C1 segment of cervical spinal cord (tissue), 14 donors: ENCODE measurements at places on chromosomes 11 and 22.
A peak's percentile ranks its signal among the peaks of the same experiment; 100 is the strongest.

GRCh38 chr11:132586801-132587200, 945.5 kb downstream of the OPCML start:
- no peak for DNase-seq

DNA sequence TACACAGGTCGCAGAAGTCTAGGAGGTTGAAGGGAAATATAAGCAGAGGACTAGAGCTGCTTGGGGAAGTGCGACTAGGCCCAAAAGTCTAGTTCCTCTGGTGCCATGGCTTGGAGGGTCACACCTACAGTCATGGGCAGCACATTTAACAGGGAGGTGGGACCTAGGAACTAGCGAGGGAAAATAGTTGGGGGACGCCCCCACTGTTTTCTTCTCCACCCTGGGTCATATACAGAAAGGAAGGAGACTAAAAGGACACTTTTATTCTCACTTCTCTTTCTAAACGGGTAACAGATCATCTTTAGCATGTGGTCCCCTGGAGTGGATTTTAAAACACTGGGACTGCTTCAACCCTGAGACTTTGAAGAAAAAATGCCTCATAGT, 16.6 kb downstream of the APIP start:
- DNase-seq: no peak

DNA sequence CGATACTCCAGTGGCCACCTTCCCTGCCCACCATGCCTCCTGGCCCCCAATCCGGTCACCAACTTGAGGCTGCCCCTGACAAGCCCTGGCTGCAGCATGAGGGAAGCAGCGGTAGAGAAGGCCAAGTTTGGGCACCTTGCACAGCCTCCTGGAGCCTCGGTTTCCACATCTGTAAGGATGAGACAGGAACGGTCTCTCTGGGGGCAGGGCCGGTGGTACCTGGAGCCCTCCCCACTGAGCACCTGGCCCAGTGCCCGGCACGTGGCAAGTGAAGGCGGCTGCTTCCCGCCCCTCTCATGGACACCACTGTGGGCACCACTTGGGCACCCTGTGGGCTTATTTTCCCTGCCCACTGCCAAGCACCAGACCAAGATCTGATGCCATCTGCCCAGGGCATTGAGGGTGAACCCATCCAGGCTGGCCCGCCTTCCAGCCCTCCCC, 77.8 kb downstream of the CDKN1C start:
- no peak for DNase-seq

DNA sequence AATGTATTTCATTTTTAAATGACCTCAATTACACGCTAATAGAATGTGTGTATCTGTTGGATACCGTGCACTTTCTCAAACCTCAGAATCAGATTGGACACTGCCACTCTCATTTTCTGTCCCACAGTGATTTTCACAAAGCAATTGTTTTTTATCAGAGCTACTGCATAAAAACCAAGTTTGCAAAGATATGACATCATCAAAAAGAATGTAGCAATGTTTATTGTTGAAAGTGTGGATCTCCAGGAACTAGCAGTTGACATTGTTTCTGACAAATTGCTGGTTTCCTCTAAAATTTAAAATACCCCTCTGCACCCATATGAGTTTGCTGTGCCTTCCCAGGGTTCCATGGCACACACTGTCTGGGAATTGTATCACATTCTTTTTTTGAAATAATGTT, 362.7 kb upstream of the DDI1 start:
- no peak for DNase-seq

- no peak for DNase-seq
Observed at GRCh38 chr11:81331088-81331487, 1402.6 kb downstream of the FAM181B start.

DNA sequence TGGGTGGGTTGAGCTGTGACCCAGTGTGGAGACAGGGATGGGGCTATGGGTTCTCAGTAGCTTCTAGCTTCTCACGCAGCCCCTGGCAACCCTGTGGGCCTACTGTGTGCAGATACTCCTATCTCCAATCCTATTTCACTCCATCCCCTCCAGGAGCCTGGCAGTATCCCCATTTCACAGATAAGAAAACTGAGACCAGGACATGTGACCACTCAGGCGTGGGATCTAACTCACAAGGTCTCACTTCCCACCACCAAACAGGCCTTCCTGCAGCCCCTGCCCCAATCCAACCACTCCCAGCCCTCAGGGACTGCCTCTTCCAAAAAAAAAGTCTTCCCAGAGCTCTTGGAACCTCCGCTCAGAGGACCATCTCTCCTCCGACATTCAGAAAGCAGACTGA, 15.6 kb downstream of the ELFN2 start:
- DNase-seq: no peak

DNA sequence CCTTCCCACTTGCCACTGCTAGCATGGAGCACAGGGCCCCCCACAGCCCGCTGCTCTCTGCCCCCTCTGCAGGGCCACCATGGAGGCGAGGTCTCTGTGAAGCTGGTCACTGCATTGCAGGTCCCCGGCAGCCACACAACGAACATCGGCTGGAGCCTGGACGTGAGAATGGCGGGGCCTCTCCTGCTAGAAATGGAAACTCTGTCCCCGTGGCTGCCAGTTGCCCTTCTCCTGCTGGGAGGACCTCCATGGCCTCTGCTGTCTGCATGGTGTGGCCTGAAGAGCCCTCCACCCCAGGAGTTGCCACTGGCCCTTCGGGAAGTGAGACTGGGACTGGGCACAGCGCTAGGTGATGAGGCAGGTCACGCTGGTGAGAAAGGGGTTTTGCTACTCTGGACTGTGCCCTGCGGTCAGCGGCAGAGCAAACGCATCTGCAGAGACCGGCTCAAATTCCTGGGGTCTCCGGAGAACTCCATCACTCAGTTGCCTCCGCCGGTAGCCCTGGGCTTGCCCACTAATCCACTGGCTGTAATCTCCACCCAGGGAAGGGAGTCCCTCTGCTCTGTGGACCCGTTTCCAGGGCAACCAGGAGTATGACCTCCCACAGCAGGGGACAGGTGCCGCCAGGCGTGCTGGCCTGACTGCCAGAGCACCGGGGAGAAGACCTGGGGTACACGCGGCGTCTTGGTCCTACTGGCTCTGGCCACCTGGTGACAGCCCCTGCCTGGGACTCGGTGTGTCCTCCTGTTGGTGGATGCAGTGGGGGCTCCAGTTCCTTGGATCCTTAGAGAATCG, 806.3 kb downstream of the BRD1 start:
- DNase-seq: no peak

- DNase-seq: no peak
Observed at GRCh38 chr11:98107736-98108135, 913.0 kb upstream of the CNTN5 start.

GRCh38 chr22:46057246-46058090, 80.5 kb upstream of the WNT7B start:
- no peak for DNase-seq

DNA sequence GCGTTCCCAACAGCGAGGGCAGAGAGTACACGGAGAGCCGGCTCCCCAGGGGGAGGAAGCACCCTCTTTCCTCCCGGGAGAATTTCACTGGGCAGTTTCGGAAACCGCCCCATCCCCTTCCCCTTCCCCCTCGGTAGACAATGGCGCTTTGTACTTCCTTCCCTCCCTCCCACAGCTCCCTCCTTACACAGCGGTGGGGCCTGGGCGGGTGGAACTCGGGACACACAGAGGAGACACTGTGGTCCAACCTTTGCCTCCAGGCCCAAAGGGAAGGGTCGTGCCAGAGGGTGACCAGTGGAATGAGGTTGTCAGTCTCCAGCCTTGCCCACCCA, 4.3 kb downstream of the SMTN start:
- peak; percentile 96 for DNase-seq

- DNase-seq: no peak
Observed at GRCh38 chr11:126868741-126869140, 131.8 kb downstream of the KIRREL3 start.

GRCh38 chr11:62295504-62295903, 3.4 kb downstream of the SCGB1D4 start:
- no peak for DNase-seq
